ENCODE measurements at places on chromosomes 7 and 10.
A peak's percentile ranks its signal among the peaks of the same experiment; 100 is the strongest.

- no peak for DNase-seq
These were observed 49.4 kb upstream of the ARL4A start for GRCh38 chr7:12637819-12638592.

DNA sequence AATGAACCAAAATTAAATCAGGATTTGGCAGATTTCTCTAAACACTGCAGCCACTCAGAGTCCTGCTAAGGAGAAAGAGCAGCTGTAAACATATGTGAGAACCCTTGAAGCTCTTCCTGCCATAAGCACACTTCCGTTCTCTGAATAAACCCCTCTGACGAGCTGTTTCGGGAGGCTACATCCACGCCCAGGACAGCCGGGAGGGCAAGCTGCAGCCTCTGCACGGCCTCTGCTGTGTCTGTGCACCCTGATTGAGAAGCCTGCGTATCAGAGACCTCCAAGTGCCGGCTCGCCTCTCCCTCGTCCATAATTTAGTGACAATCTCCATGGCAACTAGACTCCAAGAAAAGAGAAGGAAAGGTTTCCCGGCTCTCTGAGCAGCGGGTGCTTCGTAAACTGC is 114.4 kb downstream of the PTPRN2 start:
- DNase-seq = peak; percentile 58

DNA sequence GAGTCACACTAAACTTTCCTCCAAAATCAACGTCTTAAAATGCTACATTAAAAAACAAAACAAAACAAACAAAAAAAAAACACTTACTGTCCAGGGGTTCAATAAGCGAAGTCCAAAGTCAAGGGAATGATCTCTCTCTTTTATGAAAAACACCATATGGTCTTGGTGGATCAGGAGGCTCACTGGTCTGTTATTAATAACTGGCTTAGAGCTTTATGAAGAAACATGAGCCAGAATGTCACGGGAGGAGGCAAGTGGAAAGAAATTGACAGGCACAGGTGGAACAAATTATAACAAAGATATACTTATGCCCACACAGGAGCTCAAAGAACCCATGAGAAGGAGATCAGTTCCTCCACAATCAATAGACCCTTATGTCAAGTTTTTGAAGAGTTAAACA is at the start of gene MRLN:
MRLN (minus strand) TSS at position 189 of the 400 bp plus-strand sequence.
- DNase-seq = no peak

DNA sequence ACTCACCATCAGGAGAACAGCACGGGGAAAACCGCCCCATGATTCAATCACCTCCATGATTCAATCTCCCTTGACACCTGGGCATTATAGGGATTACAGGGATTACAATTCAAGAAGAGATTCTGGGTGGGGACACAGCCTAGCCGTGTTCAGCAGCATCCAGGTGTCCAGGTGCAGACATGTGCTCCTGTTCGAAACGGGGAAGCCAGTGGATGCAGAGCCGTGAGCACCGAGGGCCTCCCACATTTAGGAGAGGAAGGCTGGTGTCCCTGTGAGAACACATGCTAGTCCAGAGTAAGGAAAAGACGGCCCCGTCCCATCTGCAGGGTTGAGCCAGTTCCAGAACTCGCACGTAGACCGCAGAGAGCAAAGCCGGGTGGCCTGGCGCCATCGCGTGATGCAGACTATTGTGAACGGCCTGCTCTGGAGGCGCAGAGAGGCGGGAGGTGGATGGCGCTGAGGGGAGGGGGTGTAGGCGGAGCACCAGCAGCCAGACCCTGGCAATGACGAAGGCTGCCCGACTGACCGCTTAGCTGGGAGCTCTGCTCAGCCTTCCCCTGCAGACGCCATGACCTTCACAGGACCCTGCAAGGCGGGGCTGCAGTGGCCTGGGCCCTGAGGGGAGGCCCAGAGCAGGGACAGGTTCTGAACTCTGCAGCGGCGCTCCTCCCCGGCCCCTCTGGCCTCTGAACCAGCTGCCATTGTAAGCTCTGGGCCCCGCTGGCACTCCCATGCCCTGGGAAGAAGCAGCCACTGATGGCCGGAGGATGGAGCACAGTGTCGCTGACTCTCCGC is 141.6 kb upstream of the TCERG1L start:
- DNase-seq = no peak

DNA sequence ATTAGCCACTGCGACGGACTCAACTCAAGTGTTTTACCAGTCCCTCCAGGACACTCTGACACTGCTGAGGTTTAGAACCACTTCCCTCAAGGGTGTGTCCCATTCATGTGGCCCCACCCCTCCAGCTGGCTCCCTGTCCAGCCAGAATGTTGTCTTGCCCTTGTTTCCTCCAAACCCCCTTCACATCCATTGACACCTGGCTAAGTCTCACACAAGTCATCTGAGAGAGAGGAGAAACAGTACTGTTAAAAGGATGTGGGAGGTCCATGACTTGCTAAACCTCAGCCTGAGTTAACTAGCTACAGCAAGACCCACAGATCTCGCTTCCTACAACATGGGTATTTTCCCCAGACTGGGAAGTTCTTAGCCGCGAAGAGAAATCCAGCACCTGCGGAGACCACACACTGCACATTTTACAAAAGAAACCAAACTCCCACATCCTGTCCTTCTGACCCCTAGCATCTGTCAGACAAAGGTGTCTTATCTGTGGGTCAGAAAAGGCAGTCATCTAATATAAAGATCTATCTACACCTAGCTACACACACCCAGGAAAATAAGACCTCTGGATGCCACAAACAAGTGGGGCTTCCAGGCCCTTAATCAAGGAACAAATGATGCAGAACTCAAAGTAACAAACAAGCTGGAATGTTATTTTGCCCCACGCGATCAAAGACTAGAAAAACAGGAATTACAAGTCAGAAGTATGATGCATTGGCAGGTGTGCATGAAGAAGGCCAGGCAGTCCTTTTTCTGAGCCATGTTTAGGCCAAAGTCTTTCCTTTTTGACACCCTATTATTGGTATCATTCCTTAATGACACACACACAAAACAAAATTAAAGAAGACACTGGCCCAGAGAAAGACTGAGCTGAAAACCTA is 13.9 kb downstream of the OSBPL3 start:
- DNase-seq = peak; percentile 12

- DNase-seq = no peak
These were observed 758.6 kb downstream of the AUTS2 start for GRCh38 chr7:70356787-70357328.

DNA sequence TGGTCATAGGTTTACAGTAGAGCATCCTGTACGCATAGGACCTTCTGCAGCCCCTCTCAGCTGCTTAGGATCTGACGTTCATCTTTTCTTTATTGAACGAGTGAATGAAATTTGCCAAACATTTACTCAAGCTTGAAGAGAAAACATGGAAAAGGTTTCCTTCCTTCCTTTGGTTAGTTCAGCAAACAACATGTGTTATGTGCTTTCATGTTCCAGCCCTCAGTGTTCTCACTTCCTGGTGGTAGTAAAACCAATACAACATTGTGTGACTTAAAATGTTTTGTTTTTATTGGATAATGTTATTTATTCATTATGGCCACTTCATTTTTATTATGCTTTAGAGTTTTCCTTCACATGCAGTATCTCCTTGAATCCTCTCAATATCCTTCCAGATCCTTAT is 1.4 kb upstream of the CDCA7L start:
- DNase-seq = peak; percentile 27

DNA sequence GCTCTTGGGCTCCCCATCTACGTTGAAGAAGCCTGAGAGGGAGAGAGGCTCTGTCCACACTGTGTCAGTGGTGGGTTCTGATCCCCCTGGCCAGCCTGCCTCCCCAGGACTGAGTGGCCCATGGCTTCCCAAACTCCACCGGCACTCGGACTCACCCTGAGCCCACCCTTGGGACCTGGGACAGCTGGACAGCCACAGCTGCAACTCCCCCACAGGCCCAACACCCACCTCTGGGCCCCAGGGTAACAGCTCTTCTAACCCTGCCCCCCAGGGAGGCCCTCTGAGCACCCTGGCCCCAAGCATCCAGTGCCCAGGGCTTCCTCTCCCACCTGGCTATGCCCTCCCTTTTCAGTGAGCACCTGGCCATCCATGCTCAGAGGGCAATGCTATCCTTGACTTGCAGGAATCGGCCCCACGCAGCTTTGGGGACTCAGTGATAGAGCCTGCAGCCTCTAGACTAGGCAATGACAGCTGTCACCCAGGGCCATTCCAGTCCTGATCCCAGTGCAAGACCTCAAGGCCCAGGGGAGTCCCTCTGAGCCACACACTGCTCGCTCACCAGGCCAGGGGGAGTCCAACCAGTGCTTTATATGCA is 17.9 kb downstream of the OGDHL start:
- no peak for DNase-seq

- no peak for DNase-seq
These were observed 536.4 kb downstream of the DNAJB6 start for GRCh38 chr7:157873181-157873580.

DNA sequence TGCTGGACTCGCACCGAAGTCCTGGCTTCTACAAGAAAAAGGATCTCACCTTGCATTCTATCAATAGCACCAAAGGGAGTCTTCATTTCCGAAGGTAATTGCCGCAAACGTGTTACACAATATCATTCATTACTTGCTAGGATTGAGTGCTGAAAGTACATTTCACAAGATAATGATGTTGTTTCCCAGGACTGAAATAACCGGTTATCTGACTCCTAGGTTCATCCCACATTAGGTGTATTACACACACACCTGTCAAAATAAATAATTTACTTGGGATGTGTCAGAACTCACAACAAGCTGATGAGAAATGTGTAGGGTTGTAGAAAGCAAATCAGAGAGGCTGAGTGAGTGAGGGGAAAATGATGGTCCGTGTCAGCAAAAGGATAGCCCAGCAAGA is 219.4 kb upstream of the RHOBTB1 start:
- DNase-seq = no peak

GRCh38 chr10:34297541-34298345 is 517.4 kb downstream of the PARD3 start:
- DNase-seq = no peak

DNA sequence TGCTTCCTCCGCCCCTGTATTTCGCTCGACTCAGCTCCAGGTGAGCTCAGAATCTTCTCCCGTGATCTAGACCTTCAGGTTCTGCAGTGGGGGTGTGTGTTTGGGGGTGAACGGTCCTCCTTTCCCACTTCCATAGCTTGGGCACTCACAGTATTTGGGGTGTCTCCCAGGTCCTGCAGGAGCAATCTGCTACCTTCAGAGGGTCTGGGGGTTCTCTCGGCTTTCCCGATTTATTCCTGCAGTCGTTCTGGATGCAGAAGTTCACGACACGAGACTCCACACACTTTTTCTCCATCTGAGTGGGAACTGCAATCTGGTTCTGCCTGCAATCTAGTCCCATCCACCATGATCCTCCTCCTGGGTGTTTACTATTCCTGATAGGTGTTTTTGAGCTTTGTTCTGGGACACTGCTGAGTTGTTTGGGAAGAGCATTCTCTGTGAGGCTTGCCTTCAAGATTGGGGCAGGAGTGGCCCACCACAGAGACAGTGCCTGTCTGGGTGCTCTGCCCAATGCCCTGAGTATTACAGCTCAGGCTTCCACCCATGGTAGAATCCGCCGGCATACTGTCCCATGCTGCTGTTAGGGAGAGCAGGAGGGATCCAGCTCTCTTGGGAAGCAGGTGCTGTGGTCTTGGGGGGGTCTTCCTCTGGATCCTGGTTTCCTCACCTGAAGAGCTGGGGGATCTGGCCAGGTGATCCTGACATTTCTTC is 29.8 kb downstream of the JAKMIP3 start:
- no peak for DNase-seq

GRCh38 chr10:90652519-90652918 is 205.3 kb downstream of the HTR7 start:
- DNase-seq = no peak

GRCh38 chr7:47601119-47601880 is 19.4 kb upstream of the TNS3 start:
- DNase-seq = no peak

GRCh38 chr10:5616836-5617235 is 49.6 kb downstream of the ASB13 start:
- no peak for DNase-seq

DNA sequence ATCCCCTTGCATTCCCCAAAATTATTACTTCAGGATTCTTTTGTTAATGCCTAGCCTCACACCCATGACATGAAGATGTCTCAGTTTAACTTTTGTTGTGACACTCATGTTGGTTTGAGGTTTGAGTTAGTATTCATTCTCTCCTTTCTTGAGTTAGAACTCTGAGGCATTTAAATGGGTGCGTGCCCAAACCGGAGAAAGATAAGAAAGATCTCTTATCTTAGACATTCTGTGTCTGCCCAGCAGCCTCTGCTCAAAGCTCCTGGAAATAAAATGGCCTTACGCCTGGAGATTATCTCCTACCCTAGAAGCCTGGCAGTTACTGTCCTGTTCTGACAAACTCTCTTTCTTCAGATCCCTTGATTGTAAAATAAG is 26.3 kb downstream of the WBP1L start:
- no peak for DNase-seq

GRCh38 chr7:43438897-43439479 is 143.9 kb upstream of the STK17A start:
- DNase-seq = no peak

DNA sequence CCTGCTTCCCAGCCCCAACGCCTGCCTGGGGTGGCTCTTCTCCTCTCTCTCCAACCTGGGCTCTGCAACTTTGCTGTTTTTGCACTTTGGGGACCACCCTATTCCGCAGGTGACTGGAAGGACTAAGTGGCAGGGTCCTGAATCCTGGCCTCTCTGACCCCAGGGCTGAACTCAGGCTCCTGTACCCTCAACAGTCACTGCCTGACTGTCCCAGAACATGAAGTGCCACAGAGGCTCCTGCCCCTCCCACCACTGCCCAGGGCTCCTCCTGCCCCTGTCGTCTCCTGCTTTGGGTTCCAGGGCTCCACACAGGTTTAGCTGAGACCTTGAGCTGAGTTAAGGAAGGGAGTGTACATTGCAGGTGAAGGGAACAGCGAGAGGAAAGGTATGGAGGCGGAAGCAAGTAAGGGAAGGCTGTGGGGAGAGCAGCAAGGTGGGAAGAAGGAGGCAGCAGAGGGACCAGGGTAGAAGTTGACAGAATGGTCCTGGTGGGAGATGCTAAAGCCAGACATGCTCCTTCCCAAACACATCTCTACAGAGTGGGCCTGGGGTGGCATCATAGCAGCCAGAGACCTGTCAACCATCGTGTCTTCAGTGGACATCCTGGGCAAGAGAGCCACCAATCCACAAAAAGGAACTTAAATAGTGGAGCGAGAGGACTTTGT is 5.7 kb upstream of the GRID1 start:
- no peak for DNase-seq

- no peak for DNase-seq
These were observed 47.0 kb downstream of the THSD7A start for GRCh38 chr7:11784769-11785536.

GRCh38 chr7:51067757-51068156 is 248.9 kb downstream of the COBL start:
- no peak for DNase-seq

- no peak for DNase-seq
These were observed at the start of gene PRLHR for GRCh38 chr10:118595598-118596425. TSS of gene PRLHR (minus strand) at chr10:118595648. CDS start at chr10:118595244, 404 bp downstream.

- DNase-seq = peak; percentile 15
These were observed 50.8 kb downstream of the ZRANB1 start for GRCh38 chr10:124992462-124993344.

GRCh38 chr7:37320848-37321468 is 127.7 kb downstream of the ELMO1 start:
- DNase-seq = no peak
